ENCODE measurements at places on chromosomes 16 and 17.

GRCh38 chr16:47198180-47198575 lies 54.4 kb upstream of the NETO2 start:
- no peak for DNase-seq

- no peak for DNase-seq
These were observed 3.9 kb upstream of the WFIKKN1 start for GRCh38 chr16:626787-627453.

DNA sequence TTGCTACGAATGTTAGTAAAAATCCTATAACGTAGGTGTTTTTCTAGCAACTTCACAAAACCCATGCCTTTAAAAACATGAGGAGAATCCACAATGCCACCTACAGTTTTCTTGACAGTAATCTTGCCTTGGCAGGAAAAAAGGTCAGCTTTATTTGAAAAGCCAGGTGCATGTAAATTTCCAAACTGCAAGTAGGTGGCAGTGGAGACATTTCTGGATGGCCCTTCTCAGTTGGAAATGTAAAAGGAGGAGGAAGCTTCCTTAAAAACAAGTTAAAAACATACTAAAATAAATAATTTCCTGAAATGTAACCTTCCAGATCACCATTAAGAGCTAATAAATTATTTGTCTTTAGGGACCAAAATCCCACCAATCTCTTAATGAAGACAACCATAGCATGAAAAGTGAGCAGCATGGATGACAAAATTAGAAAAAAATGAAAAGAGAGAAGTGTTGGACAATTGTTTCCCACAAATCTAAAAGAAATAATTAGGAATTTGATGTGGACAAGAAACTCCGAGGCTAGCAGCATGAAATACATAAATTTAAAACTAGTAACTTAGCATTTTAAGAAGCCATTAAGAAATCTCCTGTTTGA lies 152.2 kb downstream of the SNX11 start:
- no peak for DNase-seq

- no peak for DNase-seq
These were observed 28.1 kb downstream of the HEATR3 start for GRCh38 chr16:50093607-50094539.

GRCh38 chr17:39996800-39997199 lies 16.2 kb downstream of the PSMD3 start:
- no peak for DNase-seq

DNA sequence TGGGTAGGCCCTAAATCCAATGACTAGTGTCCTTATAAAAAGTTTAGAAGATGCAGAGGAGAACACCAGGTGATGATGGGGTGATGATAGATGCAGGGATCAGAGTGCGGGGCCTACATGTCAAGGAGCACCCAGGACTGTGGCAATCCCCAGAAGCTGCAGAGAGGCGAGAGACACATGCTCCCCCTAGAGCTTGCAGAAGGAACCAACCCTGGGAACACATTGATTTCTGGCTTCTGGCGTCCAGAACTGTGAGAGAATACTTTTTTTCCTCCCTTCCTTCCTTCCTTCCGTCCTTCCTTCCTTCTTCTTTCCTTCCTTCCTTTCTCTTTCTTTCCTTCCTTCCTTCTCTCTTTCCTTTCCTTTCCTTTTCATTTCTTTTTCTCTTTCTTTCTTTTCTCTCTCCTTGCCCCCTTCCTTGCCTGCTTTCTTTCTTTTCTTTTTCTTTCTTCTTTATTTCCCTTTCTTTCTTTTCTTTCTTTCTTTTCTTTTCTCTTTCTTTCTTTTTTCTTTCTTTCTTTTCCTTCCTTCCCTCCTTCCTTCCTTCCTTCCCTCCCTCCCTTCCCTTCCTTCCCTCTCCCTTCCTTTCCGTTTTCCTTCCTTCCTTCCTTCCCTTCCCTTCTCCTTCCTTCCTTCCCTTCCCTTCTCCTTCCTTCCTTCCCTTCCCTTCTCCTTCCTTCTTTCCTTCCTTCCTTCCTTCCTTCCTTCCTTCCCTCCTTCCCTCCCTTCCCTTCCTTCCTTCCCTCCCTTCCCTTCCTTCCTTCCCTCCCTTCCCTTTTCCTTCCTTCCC lies 134.3 kb downstream of the HAPSTR1 start:
- no peak for DNase-seq
